ENCODE measurements at places on chromosomes 13 and 19. TPM values are rescaled to one million over a fixed set of nuclear protein-coding genes. Genes with fewer than 3 reads are reported as not detected.
A peak's percentile ranks its signal among the peaks of the same experiment; 100 is the strongest.

The SPINT2 gene
- total RNA-seq, result 8.7 TPM

The TMEM59L gene
- 1.6 TPM for total RNA-seq

The RAX2 gene
- total RNA-seq, result not detected

The CEACAM3 gene
- total RNA-seq, result not detected

The SSC5D gene
- total RNA-seq, result 2.6 TPM

The IFT88 gene
- total RNA-seq, result 6.0 TPM

The IGFL2 gene
- not detected for total RNA-seq

The ERVV-1 gene
- not detected for total RNA-seq

The MYADM gene
- 115 TPM for total RNA-seq

The FGF9 gene
- total RNA-seq, result 9.5 TPM

The ITPKC gene
- 14.7 TPM for total RNA-seq

The MAMSTR gene
- 4.8 TPM for total RNA-seq

The IGFL1 gene
- total RNA-seq, result not detected

DNA sequence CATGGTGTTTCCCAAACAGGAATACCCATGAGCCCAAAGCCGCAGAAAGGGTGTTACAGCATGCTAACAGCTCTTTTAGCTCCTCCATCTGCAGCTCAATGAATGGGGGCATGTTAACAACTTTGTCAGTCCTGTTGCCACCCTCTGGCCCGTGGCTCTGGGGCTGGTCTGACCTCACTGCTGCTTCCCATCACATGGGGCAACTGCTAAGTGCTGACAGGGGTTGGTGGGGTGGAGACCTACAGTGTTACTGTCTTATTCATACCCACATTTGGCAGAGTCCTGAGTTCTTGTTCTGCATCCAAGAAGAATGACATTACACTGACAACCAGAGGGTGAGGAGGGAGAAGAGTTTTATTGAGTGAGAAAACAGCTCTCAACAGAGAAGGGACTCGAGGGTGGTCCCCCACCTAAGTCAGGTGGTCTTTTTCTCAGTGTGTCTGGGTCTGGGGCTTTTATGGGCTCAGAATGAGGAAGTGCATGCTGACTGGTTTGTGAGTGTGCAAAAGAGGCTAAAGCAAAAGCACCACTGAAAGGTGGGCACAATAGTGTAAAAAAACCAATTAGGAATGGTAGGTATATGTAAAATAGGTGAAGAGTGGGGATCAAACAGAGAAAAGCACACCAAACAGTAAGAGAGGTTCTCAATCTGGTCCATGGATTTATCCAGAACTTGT, 1952.0 kb upstream of the PCDH20 start:
- DNase-seq, result no peak

GRCh38 chr19:15161028-15161984, 39.5 kb downstream of the NOTCH3 start:
- no peak for DNase-seq

GRCh38 chr13:30255696-30256095, 51.7 kb downstream of the KATNAL1 start:
- DNase-seq, result no peak

DNA sequence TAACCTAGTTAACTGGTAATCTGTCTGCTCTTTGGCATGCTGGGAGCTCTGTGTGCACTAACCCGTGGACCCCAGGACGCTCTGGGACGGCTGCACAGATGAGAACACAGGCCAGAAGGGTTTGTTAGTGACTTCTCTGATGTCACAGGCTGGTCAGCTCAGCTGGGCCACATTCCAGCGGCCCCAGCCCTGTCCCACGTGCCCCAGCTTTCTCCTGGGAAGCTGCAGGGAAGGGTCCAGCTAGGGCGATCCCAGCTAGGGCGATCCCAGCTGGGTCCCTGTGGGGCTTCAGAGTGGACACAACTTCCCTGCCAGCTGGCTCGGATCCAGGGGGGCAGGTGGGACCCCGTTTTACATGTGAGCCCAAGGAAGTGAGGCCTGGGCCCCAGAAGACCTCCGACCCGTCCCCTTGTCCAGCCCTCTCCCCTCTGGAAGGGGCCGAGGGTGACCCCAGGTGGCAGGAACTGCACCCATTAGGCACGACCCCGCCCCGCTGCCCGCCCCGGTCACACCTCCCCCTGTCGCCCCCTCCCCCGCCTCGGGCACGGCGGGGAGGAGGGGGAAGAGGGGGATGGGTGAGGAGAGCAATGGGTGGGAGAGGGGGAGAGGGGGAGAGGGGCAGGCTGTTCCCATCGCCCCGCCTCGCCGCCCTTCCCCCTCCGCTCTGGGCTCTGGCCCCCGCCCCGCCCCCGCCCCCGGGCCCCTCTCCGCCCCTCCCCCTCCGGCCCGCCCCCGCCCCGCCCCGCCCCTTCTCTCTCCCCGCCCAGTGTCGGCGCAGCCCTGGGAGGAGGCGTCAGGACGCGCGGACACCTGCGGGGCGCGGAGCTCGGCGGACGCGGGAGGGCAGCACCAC, 75.2 kb upstream of the MCF2L start:
- peak; percentile 46 for DNase-seq
